Stimulated activated CD8-positive, alpha-beta memory T cell treated with anti-CD3 and anti-CD28 coated beads, Interleukin-4, amount 100 ng/mL, for 1 hour (primary cell): ENCODE measurements at places on chromosomes 4 and X.

DNA sequence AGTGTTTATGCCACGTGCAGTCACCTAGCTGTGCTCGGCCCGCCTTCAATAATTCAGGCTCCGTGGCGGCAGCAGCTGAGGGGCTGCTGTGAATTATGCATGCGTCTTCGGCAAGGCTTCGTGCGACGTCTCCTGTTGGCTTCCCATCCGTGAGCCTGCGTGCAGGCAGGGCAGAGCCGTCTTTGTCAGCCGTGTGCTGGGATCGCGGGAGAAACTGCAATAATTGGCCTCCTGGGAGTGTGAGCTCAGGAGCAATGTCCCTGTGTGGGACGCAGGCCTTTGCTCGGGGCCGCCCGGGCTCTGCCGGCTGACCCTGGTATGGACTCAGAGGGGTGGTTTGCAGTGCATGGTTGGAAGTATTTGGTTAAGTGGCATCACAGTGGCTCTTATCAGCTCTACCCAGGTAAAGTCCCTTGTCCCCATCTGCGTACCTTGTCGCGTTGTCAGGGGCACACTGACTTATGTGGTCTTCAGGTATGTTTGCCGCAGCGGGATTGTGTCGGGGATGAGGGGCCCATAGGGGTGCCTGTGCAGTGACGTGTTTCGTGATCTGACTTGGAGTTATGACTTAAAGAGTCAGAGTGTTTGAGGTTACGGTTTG is 34.5 kb upstream of the HGFAC start:
- no peak for DNase-seq

GRCh38 chr4:6688879-6689505 is 4.7 kb upstream of the S100P start:
- DNase-seq = peak; percentile 62

DNA sequence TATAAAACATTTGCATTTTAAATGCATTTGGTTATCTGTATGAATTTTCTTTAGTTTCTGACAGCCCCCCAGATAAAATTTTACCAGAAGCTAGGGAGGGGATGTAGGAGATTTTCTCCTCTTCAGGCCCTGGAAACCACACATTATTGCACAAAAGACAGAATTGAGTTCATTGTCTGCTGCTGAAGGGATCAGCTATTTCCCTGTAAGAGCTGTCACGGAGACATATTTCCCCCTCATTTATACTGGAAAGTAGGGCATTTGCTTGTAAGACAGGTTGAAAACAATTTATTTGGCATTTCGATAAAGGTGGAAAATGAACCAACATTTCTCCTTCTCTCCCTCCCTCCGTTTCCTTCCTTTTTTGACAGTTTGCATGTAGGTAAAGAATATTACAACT is 241.3 kb upstream of the LCORL start:
- DNase-seq = no peak

DNA sequence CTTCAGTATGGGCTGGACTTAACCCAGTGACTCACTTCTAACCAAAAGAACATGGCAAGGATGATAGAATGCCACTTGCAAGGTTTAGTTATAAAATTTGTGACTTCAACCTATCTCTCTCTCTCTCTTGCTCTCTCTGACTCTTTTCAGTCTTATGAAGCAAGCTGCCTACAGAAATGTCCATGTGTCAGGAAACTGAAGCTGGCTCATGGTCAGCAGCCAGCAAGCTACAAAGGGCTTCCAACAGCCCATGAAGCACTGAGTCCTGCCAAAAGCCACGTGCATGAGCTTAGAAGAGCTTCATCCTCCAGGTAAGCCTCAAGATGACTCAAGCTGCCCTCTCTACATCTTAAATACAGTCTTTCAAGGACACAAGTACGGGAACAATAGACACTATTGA is 100.3 kb downstream of the HS3ST1 start:
- DNase-seq = no peak

DNA sequence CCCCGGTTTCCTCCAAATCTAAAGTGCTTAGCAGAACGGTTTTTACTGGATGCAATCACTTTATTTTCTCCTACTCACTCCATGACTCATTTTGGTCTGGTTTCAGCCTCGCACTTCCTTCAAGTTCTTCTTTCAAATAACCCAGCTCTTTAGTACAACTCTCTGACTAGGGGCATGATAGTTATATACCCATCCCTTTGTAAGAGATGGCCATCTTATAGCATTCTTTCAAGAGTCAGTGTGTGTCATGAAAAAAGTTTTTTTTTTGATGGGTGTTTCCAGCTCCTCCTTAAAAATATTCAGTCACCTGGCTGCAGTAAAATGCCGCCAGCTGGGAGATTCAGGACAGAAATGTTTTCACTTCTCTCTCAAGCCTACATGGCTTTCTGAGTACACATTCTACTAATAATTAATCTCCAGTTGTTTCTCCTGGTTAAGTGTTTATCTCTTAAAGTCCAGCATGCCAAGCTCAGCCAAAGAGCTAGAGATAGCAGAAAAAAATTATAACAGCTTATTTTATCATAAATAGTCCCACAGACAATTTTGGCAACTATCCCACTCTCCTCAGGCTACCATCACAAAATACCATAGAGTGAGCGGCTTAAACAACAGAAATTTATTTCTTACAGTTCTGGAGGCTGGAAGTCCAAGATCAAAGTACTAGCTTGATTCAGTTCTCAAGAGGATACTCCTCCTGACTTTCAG is 139.3 kb downstream of the GASK1B start:
- no peak for DNase-seq

DNA sequence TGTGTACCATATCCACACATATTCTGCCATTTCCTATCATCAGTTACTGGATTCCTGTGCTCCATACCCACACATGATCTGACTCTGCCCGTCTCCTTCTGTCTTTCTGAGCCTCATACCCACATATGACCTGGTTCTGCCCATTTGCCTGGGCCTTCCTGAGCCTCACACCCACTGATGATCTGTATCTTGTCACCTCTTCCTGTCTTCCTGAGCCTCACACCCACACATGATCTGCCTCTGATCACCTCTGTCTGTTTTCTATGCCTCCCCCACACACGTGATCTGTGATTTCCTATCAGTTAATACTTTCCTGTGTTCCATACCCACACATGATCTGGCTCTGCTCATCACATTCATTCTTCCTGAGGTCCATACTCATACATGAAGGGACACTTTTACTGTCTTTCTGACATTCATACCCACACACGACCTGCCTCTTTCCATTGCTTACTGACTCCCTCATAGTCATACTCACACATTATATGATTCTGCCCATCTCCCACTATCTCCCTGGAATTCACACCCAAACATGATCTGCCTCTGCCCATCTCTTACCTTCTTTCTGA is 32.5 kb downstream of the SCML1 start:
- DNase-seq = no peak

GRCh38 chr4:108762559-108763225 is at the start of gene ETNPPL:
Gene ETNPPL (minus strand): TSS chr4:108763053. CDS start chr4:108762898, 155 bp downstream.
- DNase-seq = no peak

DNA sequence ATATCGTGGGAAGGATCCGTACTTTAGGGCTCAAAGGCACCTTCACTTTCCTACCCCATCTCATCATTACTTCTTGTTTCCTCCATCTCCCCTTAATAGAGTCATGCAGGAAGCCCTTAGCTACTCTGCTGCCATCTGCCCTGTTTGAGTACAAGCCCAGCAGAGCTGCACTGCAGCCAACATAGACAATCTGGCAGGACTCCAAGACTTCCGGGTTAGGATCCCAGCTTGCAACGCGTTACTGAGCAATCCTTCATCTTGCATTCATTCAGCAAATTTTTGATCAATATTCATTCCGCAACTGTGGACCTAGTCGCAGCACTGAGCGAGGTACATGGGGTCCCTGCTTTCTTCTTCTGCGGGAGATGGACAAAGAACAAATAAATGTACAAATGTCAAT is 344.9 kb downstream of the BCOR start:
- DNase-seq = no peak

DNA sequence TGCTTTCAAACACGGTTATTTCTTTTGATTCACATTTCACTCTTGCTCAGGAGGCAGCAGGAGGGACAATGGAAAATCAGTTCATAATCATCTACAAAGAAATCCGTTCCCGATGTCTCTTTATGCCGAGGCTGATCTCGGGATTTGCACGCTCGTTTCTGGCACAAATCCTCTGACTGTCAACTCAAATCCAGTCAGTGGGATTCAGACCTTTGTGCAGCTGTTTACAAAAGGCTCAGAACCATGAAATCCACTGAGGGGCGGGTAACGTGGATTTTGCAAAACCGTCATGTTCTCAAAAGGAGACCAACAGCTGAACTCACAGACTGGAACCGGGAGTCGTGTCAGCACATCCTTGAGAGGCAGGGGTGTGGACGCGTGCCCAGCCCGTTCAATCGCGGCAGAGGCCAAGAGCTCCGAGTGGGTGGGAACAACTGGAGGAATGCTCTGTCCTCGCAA is 46.4 kb downstream of the ACOX3 start:
- no peak for DNase-seq

DNA sequence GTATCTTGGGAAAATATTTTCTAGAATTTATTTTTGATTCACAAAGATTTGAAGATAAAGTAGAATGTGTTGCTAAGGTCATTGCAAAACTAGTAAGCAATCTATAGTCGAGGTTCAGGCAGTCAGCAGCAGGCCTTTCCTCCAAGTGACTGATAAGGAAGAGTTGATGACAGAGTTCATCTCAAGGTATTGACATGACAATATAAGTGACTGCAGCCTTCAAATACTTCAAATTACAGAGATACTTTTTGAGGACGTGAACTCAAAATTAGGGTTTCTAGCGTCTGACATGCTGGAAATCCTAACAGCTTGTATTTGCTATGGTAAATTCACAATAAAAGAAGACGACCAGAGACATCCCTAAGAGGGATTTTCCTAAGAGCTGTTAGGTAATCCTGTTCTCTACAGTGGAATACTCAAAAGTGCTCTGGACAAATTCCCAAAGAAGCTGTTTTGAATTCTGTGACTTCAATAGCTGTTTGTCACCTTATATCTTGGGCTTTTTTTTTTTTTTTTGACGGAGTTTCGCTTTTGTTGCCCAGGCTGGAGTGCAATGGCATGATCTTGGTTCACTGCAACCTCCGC is 7.4 kb downstream of the ARHGAP10 start:
- no peak for DNase-seq

DNA sequence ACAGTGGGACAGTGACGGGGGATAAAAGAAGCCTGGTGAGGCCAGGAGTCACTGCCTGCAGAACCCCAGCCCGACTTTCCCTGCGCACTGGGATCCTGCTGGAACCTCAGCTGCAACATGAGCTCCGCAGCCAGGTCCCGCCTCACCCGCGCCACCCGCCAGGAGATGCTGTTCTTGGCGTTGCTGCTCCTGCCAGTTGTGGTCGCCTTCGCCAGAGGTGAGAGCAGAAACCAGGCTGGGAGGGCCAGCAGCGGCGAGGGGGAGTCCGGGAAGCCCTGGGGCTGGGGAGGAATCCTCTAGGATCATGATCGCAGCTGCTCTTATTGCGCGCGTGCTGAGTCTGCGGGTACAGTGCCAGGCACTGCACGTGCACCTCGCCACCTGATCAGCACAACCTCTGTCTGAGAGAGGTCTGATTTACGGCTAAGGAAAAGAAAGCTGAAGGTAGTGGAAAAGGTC is at the start of gene PF4V1:
PF4V1 (plus strand) TSS at position 51 of the 459 bp plus-strand sequence; CDS start at position 118, 67 bp downstream.
- no peak for DNase-seq

- DNase-seq = no peak
Measured at GRCh38 chr4:11421116-11421515, 7.6 kb downstream of the HS3ST1 start.

DNA sequence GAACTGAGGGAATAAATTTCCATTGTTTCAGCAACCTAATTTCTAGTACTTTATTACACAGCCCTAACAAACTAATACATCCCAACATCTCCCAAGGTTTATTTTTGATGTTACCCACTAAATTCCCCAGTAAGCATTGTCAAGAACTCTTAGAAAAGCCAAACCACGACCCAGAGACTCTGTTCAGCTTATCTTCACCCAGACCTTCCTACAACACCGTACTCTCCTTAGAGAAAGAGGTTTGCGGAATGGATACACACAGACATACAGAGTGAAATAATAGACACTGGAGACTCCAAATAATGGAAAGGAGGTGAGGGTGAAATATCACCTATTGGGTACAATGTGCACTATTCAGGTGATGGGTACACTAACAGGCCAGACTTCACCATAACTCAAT is 75.6 kb downstream of the LRBA start:
- DNase-seq = no peak

DNA sequence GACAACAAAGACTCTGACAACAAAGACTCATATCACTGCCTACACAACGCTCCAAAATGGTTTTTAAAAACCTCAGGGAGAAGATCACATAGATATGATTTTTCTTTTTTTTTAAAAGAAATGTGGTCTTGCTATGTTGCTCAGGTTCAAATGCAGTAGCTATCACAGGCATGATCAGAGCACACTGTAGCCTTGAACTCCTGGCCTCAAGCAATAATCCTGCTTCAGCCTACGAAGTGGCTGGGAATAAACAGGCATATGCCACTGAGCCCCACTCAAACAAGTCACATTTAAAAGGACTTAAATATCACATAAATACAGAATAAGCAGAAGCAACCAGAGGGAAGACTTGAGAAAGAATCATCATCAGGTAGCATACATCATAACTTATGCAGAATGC is 14.7 kb downstream of the DHX15 start:
- DNase-seq = no peak

GRCh38 chr4:54226404-54227255 is 2.5 kb upstream of the PDGFRA start:
- no peak for DNase-seq

GRCh38 chr4:151664289-151664688 is 96.5 kb downstream of the GATB start:
- DNase-seq = no peak

- DNase-seq = no peak
Measured at GRCh38 chrX:10533696-10534365, 86.6 kb downstream of the MID1 start.

GRCh38 chr4:168839758-168840391 is 170.2 kb downstream of the CBR4 start:
- DNase-seq = no peak

DNA sequence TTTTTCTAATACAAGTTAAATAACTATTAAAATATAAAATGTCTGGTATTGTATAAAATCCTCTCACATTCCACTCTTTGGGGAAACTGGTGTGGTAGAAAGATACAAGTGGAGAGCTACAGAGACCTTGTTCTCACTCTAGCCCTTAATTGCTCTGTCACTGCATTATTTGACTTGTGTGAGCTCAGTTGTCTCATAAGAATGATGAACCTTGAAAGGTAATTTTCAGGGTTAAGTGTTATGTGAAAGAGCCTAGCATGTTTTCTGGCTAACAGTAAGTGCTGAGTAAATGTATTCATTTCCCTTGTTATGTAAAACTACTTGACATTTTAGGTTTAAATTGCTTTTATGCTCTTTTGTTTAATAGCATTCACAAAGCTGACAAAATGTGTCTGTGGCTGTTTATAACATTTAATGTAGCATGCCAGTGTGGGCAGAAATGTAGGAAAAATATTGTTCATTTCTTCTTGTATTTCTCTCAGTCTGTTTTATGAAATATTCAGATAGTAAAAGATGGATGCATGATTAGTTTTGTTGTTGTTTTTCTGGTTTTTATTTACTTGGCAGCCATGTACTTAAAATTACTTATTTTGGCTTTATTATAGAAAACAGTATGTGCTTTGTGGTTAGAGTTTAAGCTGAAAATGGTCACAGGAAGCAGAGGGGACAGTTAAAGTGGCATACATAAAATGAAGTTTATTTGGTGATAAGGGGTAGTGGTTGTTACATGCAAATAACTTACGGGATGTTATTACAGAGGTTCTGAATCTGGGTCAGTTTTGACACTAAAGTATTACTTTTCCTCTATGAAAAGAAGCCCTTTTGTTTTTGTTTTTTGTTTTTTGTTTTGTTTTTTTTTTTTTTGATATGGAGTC is 29.2 kb downstream of the SLAIN2 start:
- DNase-seq = no peak

GRCh38 chr4:85747882-85748491 is 273.0 kb downstream of the ARHGAP24 start:
- no peak for DNase-seq

GRCh38 chr4:103091601-103092223 is 7.9 kb downstream of the BDH2 start:
- DNase-seq = no peak
